ENCODE measurements at places on chromosomes 3 and 15.

- DNase-seq = no peak
These were observed 23.1 kb downstream of the ISG20 start for GRCh38 chr15:88661761-88662556.

DNA sequence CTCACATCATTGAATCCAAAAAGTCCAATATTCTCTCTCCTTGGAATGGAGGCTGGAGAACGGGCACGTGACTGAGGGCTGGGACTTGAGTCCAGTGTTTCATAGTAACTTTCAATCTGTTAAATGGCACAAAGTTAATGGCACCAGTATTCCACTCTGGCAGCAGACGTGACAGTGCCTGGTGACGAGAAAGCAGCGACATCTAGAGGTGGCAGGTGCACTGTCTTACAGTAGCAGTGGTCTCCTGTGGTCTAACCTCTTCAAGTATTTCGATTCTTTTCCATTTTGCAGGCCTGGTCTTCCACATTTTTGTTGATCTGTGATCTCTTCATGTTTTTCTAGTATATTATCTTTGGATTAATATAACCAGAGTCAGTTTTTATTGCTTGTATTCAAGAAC is 107.1 kb downstream of the OXSM start:
- DNase-seq = no peak

GRCh38 chr3:50370594-50370993 is 11.3 kb upstream of the TMEM115 start:
- DNase-seq = no peak

DNA sequence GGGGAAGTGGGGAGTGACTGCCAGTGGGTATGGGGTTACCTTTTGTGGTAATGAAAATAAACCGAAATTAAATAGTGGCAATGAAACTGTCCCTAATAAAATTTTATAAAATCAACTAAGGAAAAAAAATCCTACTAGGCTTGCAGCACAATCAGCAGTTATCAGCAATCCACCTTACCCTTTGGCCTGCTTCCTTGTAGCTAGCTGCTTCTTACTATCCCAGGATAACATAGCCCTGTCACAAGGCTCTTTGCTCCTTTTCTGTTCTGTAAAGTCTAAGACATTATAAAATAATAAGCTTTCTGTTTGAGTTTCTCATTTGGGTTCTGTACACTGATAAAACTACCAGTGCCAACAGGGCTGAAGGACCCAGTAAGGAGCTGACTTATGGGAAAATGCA is 23.0 kb upstream of the CTXND1 start:
- DNase-seq = no peak

DNA sequence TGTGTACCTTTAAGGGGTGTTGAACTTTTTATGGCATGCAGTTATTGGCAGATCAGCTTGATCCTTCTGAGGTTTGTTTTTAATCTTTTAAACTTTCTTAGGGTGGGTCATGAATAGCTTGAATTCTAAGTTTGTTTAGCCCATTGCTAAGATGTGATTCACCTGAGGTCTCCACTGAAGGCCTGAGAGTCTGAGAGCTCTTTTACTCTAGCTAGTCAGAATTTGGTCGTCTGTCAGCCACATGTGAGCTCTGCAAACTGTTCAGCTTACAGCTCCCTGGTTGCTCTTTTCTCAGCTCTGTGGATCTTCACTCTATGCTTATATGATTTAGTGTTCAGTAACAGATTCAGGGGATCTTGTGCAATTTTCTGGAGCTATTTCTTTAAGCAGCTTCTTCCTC is 161.3 kb downstream of the ABHD5 start:
- no peak for DNase-seq

- DNase-seq = no peak
These were observed 8.8 kb downstream of the VIPR1 start for GRCh38 chr3:42511201-42511600.

DNA sequence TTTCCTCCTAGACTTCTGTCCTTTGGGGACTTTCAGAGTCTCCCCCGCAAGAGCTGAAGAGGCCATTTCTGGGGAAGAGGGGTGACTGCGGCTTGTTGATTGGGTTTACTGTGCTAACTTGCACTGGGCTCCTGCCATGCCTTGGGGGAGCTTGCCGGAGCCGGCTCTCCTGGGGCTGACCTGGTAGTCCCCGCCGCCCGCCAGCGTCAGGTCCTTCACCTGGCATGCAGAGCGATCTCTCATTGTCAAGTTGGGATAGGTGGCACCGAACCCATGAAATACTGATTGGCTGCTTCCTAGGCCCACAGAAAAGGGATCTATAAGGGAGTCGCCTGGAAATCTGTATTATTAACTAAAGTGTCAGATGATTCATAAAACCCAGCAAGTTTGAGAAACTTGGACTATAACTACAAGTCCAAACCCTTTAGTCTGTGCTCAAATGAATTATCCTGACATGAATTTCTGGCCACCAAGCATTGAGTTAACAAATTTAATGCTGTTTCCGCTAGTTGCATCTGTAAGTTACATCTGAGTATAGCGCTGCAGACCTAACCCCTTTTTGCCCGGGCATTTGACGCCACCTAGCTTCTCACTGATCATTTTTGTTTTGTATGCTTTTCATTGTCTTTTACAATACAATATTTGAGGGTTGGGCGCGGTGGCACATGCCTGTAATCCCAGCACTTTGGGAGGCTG is 607 bp upstream of the IMP3 start:
- DNase-seq = peak; percentile 75

DNA sequence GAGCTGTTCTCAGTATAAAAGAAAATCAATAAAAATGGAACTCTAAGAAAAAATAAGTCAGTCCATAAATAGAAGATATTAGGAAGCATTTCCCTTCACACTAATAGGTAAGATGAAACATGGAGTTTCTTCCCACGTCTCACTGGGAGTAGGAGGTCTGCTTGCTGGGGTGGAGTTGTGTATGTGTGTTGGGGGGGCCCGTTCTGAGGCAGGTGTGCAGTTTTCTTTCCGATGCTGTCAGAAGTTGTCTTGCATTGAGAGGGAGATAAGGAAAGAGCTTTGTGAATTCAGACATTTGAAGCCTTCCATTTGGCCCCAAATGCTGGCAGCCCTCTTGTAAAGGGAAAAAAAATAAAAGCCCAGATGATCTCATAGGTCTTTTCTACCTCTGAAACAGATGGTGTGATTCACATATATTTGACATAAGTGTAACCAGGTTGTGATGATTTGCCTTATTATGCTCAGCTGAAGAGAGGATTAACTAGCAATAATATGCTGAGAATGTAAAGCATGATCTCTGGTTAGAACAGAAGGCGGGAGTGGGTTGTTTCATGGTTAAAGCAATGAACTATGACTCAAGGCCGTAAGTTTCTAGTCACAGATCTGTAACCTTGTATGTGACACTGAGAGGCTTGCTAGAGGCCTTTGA is 8.8 kb downstream of the RASGRP1 start:
- DNase-seq = no peak

- no peak for DNase-seq
These were observed 17.2 kb downstream of the RAD18 start for GRCh38 chr3:8945890-8946600.

DNA sequence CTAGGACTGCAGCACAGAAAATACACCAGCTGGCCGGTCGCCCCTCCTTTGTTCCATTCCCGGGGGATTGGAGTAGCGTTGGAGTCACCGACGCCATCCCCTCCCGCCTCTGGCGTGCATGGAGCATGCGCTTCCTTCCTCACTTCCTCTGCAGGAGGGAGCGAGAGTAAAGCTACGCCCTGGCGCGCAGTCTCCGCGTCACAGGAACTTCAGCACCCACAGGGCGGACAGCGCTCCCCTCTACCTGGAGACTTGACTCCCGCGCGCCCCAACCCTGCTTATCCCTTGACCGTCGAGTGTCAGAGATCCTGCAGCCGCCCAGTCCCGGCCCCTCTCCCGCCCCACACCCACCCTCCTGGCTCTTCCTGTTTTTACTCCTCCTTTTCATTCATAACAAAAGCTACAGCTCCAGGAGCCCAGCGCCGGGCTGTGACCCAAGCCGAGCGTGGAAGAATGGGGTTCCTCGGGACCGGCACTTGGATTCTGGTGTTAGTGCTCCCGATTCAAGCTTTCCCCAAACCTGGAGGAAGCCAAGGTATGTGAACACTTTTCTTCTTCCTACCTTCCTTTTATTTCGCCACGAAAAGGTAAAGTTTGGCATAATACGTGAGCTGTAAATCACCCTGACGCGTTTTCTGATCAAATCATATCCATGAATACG is at the start of gene SCG3:
TSS of gene SCG3 (plus strand) at position 201 of the 661 bp plus-strand sequence. CDS start at position 454, 253 bp downstream.
- DNase-seq = peak; percentile 45

DNA sequence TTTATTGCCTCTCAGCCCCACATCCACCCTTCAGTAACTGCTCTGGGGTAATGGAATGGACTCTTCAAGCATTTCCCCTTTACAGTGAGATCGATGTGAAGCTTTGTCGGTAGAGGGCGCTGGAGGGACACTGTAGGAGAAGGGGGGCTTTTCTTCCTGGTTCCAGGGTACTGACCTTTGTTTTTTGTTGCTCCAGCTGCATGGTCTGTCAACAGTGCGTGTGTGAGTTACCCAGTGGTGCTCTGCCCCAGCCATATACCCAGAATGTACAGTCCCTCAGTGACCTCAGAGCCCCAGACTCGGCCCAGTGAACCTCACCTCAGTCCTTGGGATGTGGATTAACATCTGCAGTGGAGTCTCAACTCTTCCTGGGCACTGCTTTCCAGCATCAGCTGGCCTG is 180.3 kb upstream of the TSC22D2 start:
- peak; percentile 10 for DNase-seq

DNA sequence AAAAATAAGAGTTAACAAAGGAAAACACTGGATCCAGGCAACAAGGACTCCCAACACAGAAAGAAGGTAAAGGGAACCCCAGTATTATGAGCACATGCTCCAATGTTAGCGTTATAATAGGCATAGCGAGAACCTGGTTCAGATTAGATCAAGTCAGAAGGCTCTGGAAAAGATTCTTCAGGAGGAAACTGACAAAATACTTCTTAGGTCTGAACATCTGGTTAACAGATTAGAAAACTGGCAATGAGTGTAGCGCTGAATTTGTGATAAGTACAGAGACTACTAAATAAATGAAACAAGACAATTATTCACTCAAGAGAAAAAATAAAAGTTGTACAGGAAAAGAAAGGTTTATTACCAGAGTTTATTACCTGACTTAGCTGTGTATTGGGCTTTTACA is 146.1 kb downstream of the DPH6 start:
- DNase-seq = no peak

DNA sequence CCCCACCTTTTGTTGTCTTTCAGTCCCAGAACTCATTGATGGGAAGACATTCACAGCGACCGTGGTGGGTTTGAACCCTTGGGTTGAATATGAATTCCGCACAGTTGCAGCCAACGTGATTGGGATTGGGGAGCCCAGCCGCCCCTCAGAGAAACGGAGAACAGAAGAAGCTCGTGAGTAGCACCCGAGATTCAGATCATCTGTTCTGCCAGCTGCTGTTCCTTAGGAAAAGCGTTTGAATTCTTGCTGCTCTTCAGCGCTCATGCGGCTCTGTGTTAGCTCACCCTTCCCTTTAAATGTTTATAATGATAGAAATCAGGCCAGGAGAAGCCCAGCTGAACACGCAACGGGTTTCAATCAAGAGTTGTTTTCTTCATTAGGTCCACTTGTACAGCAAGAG is 73.0 kb downstream of the IL5RA start:
- no peak for DNase-seq

DNA sequence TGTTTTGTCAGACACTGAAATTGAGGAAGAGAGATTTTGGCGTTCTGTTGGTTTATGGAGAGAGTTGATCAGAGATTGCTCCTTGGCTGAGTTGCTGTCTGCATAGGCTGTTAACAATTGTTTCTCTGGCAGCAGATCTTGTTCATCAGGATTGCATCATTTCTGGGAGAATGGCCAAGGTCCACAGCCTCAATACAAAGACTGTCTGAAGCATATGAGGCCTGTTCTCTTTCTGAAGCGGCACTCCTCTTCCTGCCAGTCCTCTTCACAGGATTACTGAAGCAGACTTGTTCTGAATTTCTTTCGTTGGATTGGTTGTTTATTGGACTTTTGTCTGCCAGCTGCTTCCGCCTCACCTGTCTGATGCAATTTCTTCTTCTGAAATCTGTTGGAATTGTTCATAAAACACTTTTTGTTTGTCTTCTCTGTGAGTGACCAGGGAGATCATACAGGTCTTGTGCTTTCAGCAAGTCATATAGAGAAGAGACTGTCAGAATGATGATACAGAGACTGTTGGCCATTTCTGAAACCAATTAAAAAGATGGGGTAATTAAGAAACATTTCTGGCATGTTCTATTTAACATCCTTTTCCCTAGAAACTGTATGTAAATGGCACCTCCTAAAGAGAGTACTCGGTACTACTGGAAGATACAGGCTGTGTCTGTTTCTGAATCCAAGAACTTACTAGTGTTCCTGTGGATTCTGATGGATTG is 25.5 kb downstream of the SETD5 start:
- peak; percentile 58 for DNase-seq

DNA sequence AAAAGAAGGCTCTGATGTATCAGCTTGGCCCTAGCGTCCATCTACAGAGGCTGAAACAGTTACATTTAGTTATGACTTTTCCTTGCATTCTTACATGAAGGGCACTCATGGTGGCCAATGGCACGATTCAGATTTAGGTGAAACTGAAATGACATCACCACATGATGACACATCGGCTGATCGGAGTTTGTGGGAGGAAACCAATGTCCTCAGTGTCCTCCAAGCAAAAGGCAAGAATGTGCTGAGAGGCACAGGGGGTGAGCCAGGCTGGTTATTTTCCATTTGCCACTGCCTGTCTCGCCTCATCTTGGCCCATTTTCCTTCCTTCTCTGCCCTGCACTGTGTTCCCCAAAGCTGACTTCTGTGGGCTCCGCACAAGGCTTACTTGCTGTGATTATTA is 34.4 kb downstream of the TARS3 start:
- no peak for DNase-seq

Measured in CD4-positive, alpha-beta T cell treated with Interleukin-21 for 1 hour (primary cell).